ENCODE measurements at places on chromosomes 4 and X.
A peak's percentile ranks its signal among the peaks of the same experiment; 100 is the strongest.

GRCh38 chrX:7574325-7574724 is 268.6 kb upstream of the VCX start:
- DNase-seq: no peak

GRCh38 chr4:1087371-1087770 is 26.0 kb downstream of the RNF212 start:
- no peak for DNase-seq

DNA sequence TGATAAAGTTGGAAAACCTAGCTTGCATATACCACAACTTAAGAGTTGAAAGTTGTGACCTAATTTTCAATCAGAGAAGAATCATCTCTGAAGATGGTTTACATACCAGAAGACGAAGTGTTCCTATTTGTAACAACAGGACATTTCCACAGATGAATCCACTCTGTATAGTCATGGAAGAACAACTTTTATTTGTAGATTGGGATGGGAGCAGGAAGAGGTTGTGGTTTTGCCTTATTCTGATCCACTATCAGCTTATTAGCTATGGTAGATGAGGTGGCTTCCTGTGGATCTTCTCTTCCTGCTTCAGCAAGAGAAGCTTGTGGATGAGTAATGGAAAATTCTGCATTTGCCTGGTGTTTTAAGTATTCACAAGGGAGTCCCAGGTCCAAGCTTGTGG is 18.6 kb upstream of the SUPT20HL1 start:
- DNase-seq: no peak

DNA sequence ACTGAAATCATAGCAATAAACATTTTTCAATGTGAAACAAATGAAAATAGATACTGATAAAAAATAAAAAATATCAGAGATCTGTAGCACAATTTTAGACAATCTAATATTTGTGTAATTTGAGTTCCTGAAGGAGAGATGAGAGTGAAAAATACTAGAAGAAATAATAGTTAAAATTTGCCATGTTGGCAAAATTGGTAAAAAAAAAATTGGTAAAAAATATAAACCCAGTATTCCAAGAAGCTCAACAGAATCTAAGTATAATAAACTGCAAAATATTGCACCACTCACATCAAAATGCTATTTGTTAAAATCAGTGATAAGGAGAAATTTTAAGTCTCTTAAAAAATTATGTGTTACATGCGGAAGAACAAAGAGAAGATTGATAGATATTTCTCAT is 1680.7 kb downstream of the PCDH7 start:
- no peak for DNase-seq

DNA sequence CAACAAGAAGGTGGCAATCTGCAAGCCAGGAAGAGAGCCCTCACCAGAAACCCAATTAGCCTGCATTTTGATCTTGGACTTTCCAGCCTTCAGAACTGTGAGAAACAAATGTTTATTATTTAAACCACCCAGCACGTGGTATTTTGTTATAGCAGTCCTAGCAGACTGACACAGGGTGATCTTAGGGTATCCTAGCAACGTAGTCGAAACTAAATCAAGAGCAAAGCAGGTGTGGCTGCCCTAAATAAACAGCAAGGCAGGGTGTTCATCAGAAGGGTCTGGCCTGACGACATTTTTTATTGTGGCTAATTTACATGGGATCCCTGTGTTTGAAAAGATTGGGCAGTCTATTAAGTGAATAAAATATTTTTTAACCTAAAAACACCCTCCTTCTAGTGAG is 198.8 kb downstream of the VEGFC start:
- no peak for DNase-seq

- no peak for DNase-seq
These were observed 70.1 kb upstream of the SH3RF1 start for GRCh38 chr4:169340834-169341233.

DNA sequence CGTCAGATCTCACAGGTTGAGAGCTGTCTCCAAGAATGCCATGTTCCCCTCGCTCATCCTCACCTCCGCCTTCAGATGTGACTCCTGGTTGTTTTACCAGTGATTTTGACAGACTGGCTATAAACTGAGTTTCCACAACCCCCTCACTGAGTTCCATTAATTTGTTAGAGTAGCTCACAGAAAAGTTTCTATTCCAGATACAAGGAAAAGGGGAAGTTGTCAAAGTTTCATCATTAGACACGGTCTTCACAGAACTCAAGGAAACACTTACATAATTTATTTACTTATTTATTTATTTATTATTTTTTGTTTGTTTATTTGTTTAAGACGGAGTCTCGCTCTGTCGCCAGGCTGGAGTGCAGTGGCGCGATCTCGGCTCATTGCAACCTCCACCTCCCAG is 55.7 kb upstream of the IQSEC2 start:
- no peak for DNase-seq

GRCh38 chrX:40262157-40263013 is 164.6 kb upstream of the BCOR start:
- no peak for DNase-seq

DNA sequence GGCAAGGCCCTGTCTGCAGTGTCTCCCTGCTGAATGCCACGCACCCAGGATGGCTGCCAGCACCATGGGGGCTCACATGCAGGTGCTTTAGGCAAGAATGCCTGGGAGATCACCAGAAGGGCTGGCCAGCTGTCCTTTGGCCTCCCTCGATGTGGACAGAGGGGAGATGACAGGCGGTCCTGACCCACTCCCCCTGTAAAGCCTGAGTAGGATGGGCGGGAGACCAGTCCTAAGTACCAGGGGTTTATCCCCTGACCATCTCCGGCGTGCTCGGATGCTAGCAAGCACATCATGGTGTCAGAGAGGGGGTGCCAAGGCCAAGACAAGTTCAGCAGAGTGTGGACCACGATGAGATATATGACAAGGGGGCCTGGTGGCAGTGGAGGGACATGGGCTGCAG is 5.3 kb downstream of the PDZD4 start:
- no peak for DNase-seq

DNA sequence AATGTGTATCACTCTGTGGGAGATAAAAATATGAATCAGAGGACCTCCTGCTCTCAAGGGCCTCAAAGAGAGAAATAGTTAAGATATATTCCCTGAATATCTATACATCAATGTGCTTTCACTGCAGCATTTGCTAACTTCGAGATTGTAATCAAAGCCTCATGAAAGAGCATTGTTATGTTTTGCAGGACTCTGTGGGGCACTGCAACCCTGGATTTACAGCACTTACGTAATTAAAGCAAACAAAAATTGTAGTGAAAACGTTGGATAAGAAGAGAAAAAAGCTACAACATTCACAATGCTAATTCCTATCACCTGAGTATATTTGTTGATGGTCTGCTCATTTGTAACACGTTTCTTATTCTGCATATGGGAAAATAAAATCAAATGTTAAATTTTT is 48.0 kb downstream of the ETNPPL start:
- DNase-seq: no peak

DNA sequence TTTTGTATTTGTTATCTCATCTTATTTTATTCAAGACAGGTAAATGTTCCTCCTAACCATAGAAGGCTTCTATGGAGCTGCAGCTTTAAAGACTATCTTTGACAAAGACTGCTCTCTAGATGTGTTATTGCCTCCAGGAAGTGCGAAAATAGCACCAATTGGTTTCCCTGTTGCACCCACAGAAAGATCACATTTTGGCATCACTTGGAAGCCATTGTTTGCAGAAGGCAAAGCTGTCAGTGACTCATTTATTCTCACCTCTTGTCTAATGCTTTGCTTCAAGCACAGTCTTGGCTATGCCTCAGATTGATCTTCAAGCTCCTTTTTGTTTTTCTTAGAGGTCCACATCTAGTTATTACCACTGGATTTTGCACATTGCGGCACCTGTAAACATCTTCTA is 150.3 kb downstream of the PCDH7 start:
- DNase-seq: no peak

DNA sequence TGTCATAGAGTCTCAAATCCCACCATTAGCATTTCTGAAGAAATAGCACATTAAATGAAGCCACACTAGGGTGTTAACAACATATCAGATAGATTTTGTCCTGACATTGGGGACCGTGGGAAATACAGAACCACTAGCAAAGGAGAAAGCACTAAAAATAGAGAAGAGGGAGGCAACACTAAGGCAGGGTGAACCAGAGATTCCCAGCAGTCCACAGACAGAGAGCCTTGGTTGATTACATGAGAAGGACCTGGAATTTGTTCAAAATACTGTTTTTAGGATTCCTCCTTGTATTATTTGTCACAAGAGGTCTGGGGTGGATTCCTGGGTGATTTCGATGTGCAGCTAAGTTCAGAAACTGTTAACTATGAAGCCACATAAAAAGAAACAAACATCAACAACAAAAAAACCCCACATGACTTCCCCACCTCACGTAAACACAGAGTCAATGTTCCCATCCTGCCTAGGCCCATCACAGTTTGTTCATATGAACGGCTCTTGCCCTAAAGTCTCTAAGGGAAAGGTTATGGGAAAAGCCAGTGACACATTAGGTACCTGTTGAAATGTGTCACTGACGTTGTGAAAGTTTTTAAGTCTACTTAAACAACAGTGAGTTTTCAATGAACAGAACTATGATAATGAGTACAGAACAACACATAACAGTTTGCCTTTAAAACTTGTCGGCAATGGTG is 23.6 kb upstream of the GRSF1 start:
- DNase-seq: no peak

- DNase-seq: no peak
These were observed 428.2 kb downstream of the ADAM29 start for GRCh38 chr4:175346376-175346775.

DNA sequence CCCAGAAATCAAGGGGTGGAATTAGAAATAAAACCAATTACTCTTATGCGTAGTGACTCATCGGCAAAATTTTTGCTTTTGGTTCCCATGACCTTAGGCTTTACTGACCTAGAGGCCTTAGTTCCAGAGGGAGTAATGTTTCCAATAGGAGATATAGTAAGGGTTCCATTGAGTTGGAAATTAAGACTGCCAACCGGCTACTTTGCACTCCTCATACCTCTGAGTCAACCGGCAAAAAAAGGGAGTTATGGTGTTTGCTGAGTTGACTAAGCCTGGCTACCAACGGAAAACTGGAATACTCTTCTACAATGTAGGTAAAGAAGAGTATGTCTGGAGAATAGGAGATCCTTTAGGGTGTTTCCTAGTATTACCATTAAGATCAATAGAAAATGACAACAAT is 919.8 kb downstream of the CENPC start:
- DNase-seq: no peak

DNA sequence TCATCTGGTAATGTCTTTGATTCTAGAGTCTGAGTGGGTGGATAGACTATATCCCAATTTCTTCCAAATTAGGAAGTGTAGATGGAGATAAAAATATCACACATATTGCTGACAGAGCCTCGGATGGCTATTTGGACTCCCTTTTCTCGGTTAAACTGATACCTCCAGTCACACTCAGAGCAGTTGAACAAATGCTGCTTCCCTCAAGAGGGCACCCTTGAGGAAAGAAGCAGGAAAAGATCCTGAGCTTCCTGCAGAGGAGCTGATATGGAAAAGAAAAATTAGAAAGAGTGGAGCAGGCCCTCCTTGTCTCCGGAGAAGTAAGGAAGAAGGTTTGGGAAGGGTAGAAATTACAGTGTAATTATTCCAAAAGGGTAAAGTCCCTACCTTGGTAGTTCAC is 96.2 kb upstream of the CCSER1 start:
- DNase-seq: no peak

- no peak for DNase-seq
These were observed 14.5 kb downstream of the IQSEC2 start for GRCh38 chrX:53266914-53267313.

GRCh38 chr4:3466691-3467600 is 3.8 kb downstream of the DOK7 start:
- DNase-seq: peak; percentile 20

GRCh38 chrX:47145395-47146120 is 537 bp downstream of the RBM10 start:
- DNase-seq: no peak

GRCh38 chr4:88705805-88706492 is 8.3 kb upstream of the NAP1L5 start:
- DNase-seq: no peak

GRCh38 chr4:15031993-15032675 is 29.9 kb downstream of the CPEB2 start:
- no peak for DNase-seq

- no peak for DNase-seq
These were observed 376.0 kb downstream of the BCOR start for GRCh38 chrX:39721566-39722279.

GRCh38 chrX:127038065-127038464 is 218.5 kb downstream of the PRR32 start:
- no peak for DNase-seq

DNA sequence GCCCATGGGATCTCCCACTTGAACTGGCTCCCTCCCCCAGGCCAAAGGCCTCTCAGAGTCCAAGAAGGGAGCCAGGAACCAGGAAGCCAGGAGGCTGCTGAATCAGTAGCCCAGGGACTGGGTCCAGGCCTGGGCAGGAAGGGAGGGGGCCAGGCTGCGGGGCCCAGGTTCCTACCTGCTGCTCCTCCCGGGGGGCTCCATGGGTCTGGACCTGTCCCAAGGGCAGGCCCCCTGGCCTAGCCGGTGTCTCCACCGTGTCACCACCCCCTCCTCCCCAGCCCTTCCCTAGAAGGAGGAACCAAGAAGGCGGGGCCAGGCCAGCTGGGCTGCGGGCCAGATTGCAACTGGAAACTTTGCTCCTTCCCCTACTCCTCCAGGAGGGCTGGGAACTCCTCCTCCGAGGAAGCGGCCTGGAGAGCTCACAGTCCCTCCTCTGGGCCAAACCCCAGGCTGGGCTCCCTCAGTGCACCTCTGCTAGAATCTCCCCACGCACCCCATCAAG is at the start of gene IQSEC2:
IQSEC2 (minus strand) TSS at position 264 of the 502 bp plus-strand sequence.
- no peak for DNase-seq
